ENCODE measurements at places on chromosomes 3 and 15.

- no peak for DNase-seq
Observed at GRCh38 chr3:128617270-128617556, 33.4 kb downstream of the RPN1 start.

GRCh38 chr3:20096135-20096685 lies 56.0 kb downstream of the KAT2B start:
- DNase-seq: no peak

- DNase-seq: no peak
Observed at GRCh38 chr3:4812591-4812990, 166.6 kb upstream of the BHLHE40 start.

GRCh38 chr3:10779293-10779805 lies 36.7 kb upstream of the SLC6A11 start:
- no peak for DNase-seq

DNA sequence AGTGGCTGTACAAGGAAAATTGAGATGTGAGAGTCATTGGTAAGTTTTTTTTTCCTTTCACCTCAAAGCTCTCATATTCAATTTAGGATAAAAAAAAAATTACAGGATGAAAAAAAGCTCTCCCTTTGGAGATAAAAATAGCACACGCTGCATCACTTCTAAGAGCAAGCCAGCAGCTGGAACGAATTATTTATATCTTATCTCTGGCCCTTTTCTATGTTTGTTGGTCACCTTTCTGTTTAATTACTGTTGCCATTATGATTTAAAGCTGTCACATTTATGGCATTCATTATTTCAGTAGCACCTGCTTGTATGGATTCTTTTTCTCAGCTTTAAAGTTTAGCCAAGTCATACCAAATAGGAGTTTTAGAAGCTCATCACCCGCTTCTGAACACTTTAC lies 171.6 kb upstream of the PDZRN3 start:
- no peak for DNase-seq

DNA sequence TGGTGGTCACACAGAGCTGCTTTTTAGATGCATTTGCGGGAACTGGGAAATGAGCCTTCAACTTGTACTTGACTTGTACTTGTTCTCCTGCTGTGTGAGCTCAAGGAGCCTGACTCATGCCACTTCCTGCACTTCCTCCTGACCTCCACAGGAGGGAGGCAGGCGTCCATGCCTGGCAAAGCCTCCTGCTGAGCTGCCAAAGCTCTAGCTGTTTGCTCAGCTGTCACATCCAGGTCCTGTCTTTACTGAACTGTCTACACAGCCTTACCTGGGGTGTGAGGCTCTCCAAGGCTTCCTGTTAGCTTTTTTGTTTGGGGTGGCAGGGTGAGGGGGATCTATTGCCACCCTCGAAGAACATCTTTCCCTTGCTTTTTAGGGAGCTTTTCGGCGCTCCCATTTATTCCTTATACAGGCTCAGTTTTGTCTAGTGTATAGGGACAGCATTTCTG lies 6.4 kb downstream of the THPO start:
- peak; percentile 76 for DNase-seq

GRCh38 chr3:152300029-152300731 lies 31.5 kb downstream of the MBNL1 start:
- no peak for DNase-seq

- DNase-seq: no peak
Observed at GRCh38 chr3:49972656-49973055, 32.7 kb downstream of the RBM6 start.

- no peak for DNase-seq
Observed at GRCh38 chr3:169615833-169616232, 47.7 kb downstream of the MECOM start.

DNA sequence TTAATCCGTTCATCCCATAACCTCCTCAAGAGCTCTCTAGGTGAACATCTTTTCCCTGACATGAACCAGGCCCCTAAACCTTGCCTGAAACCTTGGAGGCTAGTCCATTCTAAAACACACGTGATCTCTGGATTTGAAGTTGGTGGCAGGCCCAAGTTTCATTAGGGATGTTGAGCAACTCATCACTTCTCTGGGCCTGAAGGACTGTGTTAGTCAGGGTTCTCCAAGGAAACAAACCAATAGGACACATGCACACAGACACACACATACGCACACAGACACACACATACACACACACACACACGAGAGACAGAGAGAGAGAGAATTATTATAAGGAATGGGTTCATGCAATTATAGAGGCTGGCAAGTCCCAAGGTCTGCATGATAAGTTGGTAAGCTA lies 31.9 kb downstream of the ACAN start:
- no peak for DNase-seq

Data from HEK293T (cell line).